ENCODE measurements at places on chromosomes 1 and 21. TPM values are rescaled to one million over a fixed set of nuclear protein-coding genes. Genes with fewer than 3 reads are reported as not detected.

SLC39A1 gene
- 6.9 TPM for total RNA-seq

FAF1 gene
- 43.5 TPM for total RNA-seq

SDF4 gene
- total RNA-seq: 71.0 TPM

DNA sequence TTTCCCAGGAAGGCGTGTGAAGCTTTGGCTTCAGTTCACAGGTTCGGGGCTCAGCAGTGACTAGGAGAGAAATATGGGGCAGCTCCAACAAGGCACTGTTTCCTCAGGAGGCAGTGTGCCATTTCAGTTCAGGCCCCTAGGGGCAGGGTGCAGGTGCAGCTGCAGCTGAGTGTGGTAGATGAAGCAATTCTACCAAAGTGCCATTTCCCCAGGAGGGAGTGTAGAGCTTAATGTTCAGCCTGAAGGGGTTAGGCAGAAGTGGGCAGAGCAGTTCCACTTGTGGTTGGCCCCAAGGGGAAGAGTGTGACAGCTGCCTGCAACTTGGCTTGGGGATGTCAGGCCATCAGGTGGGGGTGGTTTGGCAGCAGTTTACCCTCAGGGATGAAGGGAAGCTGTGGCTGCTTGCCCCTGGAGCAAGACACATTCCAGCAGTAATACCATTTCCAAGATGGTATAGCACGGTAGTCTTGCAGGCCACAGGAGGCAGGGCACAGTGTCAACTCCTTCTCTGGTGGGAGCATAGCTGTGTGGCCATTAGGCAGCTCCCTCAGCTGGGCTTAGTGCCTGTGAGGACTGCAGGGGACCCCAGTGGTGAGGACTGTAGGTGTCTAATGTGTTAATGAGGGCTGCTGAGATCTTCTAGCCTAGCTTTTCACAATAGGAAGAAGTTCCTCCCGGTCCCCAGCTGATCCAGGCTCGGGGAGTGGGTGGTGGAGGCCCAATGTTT lies 34.7 kb downstream of the RGSL1 start:
- DNase-seq: no peak

- no peak for DNase-seq
Observed at GRCh38 chr1:233343262-233343661, 15.7 kb downstream of the MAP3K21 start.

All from CD4-positive, alpha-beta T cell (primary cell).